Fibroblast of the conjunctiva (primary cell): ENCODE measurements at places on chromosomes 11 and 22.
A peak's percentile ranks its signal among the peaks of the same experiment; 100 is the strongest.

DNA sequence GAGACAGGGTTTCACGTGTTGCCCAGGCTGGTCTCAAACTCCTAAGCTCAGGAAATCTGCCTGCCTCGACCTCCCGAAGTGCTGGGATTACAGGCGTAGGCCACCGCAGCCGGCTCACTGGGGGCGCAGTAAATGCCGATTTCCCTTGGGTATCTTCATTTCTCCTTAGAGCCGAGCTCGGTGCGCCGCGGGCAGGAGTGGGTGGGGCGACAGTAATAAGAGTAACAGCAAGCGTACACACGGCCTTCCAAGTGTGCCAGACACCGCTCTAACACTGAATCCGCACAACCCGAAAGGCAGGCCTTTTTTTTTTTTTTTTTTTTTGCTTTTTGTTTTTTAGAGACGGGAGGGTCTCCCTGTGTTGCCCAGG lies 500 bp upstream of the ADSL start:
- no peak for DNase-seq

DNA sequence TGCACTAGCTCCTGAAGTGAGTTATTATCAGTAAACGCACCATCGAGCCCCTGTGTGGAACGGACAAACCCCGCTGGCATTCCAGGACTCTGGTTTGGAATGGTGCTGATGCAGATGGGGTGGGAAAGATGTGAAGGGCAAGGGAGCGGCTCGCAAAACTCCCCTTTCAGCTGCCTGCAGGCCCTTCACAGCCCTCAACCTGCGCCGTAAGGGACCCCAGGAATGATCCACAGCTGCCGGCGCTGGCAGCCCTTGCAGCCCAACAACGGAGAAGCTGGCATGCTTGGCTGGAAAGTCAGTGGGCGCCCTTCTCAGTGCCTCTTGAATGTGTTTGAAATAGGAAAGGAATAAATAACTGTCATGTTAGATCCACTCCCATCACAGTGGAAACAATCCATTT lies 1445.5 kb downstream of the BRD1 start:
- DNase-seq: no peak

- no peak for DNase-seq
These were observed 87.1 kb downstream of the GRIK4 start for GRCh38 chr11:120598517-120599257.

GRCh38 chr11:62245271-62245753 lies 3.3 kb downstream of the SCGB1D2 start:
- DNase-seq: no peak

DNA sequence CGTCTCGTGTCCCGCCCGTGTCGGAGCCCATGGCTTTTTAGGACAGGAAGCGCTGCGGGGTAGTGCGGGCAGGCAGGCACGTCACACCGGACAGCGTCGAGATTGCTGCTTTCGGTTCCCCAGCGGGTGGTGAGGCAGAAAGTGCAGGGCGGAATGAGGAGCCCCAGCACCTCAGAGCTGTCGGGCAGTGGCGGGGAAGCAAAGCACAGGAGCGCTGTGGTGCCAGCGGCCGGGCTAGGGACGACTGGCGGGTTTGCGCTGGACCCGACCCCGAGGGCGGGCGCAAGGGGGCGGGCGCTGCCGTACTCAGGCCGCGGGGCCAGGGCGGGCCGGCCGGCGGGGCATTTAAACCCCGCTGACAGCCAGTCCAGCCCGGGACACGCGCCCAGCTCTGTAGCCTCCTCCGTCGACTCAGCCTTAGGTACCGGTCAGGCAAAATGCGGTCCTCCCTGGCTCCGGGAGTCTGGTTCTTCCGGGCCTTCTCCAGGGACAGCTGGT lies at the start of gene SLC37A2:
SLC37A2 (plus strand) TSS at position 375 of the 498 bp plus-strand sequence; CDS start at position 438, 63 bp downstream.
- DNase-seq: no peak

DNA sequence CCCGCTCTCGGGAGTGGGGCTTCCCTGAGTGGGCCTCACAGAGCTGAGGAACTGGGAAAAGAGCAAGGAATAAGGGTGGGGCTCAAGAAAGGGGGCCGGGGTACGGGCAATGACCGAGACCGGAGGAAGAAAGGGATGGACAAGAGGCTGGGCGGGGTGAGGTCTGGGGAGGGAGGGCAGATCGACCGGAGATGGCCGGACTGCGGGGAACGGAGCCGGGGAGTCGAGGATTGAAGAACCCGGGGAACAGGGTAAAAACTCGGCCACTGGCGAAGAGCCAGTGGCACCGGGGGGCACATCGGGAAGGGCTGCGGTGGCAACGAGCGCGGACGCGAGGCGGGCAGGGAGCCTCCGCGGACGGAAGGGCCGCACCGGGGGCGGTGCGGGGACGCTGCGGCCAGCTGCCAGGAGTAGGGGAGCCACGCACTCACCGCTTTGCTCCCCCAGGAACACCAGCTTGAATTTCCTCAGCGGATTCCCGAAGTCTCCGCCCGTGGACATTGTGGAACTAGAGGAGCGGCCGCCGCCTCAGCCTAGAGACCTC lies 667 bp downstream of the RAB6A start:
- DNase-seq: no peak

GRCh38 chr22:20032407-20032991 lies 11.6 kb downstream of the TANGO2 start:
- no peak for DNase-seq

DNA sequence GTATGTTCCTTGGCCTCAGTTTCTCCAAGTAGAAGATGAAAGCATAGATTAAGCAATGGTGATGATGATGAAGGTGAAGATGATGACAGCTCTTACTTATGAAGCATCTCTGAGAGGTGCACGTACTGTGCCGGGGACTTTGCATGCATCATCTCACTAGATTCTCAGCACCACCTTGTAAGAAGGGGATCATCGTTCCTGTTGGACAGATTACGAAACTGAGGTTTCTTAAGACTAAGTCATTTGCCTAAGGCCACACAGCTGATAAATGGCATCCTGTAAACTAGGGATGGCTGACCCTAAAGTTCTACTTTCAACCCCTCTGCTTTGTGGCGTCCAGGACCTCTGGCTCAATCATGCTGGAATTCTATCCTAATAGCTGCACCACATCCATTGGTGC lies 8.7 kb downstream of the MS4A15 start:
- DNase-seq: no peak

DNA sequence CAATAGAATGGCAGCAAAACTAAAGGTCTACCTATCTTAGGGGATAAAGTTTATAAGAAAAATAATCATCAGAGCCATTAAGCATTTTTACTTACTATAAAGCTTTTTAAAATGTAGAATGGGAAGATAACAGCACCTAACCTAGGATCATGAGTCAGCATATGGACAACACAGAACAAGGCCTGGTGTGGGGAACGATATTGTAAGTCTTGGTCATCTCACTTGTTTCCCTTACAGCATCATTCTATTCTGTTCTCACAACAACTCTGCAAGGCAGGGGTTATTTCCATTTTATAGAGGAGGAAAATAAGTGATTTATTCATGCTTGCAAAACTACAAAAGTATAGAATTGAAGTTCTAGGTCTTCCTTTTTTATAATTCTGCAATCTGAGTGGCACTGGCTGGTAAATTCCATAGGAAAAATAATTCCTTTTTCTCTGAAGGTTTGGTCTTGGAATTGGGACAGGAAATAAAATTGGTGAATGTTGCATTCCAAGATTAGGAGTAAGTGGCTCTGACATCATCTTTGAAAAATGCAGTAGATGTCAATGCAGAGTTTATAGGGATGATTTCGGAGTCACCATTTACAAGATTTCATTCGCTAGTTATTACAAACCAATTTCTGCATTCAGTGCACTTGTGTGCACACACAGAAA lies 423.0 kb downstream of the DYNC2H1 start:
- no peak for DNase-seq

DNA sequence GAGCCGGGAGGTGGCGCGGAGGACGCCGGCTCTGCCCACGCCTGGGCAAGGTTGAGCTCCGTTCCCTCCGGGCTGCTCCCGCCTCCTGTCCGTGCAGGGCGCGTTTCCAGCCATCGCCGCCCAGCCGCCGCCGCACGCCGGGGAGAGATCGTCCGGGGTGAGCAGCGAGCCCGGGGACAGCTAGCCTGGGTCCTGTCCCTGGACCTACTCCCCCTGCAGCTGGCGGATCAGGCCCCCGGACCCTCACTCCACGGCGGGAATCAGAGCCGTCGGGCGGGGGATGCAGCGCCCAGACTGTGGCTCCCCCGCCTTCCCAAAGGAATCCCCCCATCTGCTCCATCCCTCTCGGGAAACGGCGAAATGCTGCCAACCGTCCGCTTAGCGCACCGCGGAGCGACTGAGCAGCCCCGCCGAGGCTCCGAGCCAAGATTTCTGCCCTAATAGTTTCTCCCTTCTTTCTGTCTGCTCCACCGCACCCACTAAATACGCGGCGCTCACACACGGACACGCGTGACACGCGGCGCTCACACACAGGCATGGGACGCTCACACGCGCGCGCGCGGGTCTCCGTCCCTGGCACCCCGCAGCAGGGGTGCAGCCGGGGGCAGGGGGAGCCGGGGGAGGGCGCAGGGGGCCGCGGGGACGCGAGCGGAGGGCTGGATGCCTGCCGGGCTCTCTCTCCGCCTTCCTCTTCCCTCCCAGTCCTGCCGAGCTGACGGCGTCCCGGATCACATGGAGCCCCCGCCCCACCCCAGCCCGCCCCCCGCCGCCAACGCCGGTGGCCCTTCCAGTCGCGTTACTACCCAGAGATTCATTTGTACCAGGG lies at the start of gene KCNJ5:
KCNJ5 (plus strand) TSS at position 814 of the 826 bp plus-strand sequence. CDS start 19,918 bp downstream, outside the sequence.
- no peak for DNase-seq

GRCh38 chr11:403761-404431 lies 9.9 kb downstream of the PKP3 start:
- DNase-seq: no peak

DNA sequence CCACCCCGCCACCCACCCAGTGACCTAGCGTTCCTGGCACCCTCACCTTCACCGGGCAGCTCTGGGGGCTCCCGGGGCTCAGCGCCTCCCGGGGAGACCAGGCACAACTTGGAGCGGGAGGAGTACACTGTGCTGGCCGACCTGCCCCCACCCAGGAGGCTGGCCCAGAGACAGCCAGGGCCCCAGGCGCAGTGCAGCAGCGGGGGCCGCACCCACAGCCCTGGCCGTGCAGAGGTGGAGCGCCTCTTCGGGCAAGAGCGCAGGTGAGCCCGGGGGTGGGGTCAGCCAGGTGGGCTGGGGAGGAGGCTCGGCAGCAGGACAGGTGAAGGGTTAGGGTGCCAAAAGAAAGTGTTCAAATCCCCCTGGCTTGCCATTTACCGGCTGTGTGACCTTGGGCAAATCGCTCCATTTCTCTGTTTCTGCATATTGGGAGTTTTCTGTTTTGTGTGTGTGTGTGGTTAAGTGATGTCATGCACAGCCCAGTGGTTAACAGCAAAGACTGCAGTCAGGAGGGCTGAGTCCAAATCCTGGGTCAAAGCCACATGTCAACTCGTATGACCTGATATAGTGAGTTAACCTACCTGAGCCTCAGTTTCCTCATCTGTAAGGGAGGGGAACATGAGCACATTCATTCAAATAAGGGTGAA lies 29.5 kb downstream of the TRIOBP start:
- DNase-seq: no peak

GRCh38 chr11:2186669-2187279 lies 15.2 kb upstream of the TH start:
- no peak for DNase-seq

DNA sequence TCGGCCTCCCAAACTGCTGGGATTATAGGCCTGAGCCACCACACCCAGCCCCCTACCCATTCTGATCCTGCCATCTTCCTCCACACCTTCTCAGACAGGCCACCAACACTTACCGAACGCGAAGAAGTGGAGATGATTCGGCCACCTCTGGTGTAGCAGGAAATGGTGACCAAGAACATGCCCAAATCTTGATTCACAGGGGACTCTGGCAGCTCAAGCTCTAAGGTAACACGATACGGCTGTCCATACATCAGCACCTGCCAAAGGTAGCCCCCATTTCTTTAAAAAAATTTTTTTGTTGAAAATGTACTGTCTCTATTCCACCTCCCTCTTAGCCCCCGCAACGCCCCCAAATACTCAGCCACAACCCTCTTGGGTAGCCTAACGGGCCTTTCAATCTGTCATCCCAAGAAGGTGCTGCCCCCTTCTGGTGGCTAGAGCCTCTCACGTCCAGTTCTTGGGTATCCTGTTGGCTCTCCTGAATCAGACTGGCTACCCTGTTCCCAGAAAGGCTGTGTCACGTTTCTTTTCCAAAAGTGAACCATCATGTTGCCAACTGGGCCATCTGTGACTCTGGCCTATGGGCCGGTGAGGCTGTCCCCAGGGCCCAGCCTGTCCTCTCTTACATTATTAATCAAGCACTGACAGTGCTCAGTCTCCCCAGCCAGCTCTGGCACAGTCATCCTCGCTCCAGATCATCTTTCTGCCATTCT lies 5.3 kb upstream of the LRRN4CL start:
- DNase-seq: peak; percentile 88

- no peak for DNase-seq
These were observed 43.8 kb downstream of the FLI1 start for GRCh38 chr11:128737704-128738103.

DNA sequence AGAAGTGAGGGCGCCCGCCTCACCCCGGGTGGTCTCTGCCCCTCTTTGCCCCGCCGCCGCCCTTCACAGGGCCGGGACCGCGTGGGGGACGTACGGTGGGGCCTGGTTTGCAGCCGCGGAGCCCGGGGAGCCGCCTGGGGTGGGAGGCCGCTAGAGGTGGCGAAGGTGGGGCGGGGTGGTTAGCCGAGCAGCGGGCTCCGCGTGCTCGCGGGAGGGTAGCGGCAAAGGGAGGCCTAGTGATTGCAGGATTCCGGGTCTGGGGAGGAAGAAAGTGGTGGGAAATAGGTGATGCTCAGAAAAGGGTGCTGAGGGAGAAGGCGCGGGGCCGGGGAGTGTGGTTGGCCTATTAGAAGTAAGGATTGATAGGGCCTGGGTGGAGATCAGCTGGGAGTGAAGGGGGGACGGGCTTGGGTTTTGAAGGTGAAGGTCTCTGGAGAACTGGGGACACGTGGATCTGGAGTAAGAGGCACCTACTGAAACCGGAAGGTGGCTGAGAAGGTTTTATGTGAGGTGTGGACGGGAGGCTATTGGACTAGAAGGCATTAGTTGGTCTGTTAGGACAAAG lies 571 bp downstream of the FAR1 start:
- no peak for DNase-seq

- DNase-seq: no peak
These were observed 66.2 kb upstream of the CCND1 start for GRCh38 chr11:69574608-69575255.

DNA sequence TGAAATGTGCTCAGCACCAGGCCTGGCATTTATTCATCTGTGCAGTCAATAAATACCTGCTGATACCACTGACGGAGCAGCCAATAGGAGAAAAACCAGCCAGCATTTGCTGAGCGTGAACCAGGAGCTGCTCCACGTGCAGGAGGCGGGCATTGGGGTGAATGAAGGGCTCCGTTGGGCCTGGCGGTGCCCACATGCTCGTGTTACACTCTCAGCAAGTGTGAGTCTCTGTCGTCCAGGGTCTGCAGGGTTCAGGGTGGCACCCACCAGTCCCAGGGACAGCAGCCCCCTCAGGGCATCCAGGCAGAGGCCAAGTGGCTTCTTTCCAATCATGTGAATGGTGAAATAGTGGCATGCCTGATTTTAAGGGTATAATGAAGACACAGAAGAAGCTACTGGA lies 4.2 kb upstream of the RPS19BP1 start:
- no peak for DNase-seq

GRCh38 chr11:117748771-117749540 lies 48.1 kb downstream of the DSCAML1 start:
- DNase-seq: no peak

- no peak for DNase-seq
These were observed 48.6 kb downstream of the PARVG start for GRCh38 chr22:44229331-44229730.

GRCh38 chr11:3808861-3809623 lies 682 bp downstream of the PGAP2 start:
- DNase-seq: peak; percentile 37
